H7 (cell line): ENCODE measurements at places on chromosomes 16 and 17. TPM values are rescaled to one million over a fixed set of nuclear protein-coding genes. Genes with fewer than 3 reads are reported as not detected.

Gene GFAP
- 0.10 and 0.85 TPM in 2 replicates for total RNA-seq

Gene MYH2
- total RNA-seq: 0.17 and 0.26 TPM in 2 replicates

- DNase-seq: no peak
Measured at GRCh38 chr17:53088481-53088880, 734.2 kb upstream of the KIF2B start.

DNA sequence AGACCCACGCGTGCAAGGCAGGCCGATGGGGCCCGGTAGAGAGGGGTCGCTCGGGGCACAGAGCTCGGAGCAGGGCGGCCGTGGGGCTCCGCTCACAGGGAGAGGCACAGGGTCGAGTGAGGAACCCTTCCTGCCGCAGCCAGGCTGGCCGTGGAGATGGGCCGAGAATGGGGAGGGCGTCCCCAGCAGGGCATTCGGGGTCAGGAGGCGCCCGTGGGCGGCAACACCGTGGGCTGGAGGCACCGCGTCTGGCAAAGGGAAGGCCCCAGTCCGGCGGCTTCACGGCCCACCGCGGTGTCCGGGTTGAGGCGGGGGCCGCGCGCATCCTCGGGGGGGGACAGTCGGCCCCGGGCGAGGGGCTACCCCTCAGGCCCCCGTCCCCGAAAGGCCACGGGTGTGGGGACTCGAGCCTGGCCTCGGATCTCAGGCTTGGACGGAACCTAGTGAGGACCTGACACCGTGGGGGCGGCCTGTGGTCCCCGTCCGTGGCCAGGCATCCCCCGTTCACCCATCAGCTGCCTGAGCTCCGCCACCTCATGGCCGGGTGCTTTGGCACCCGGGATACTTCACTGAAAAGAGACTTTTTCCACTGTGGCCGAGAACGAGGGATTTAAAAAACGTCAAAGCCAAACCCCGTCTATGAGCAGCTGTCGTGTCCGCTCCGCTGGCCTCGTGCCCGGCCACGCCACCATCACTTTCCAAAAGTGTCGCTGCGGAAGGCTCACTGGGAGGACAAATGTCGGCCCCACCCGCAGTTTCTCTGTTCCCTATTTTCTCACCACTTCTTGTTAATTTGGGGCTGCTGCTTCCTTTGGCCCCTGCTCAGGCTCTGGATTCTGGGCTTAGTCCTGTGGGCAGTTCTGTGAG lies 73.6 kb downstream of the METRNL start:
- peak; percentile 56 for DNase-seq

- no peak for DNase-seq
Measured at GRCh38 chr16:69820926-69821541, 58.9 kb downstream of the WWP2 start.

DNA sequence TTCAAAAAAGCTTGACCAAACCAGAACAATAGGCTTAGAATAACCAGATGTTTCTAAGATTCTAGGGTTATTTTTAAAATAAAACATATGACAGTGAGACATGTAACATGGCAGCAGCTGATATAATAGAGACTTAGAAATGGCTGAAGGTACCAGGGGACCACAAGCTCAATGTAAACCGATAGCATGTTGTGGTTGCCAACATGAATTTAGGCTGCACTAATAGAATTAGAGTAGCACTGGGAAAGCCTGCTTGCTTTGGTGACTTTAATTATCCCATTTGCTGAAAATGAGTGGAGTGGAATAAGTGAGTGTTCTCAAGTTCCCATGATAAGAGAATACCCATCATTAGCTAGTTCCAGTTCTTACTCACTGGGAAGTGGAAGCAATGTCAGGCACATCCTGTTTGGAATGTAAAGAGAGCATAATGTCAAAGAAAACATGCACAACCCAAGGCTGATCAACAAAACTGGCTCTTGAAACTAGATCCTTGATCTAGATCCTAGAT lies 621.2 kb upstream of the CDH5 start:
- no peak for DNase-seq

- DNase-seq: peak; percentile 79
Measured at GRCh38 chr16:50671644-50672260, 9.4 kb downstream of the SNX20 start.
